ENCODE measurements at places on chromosomes 4 and X.
A peak's percentile ranks its signal among the peaks of the same experiment; 100 is the strongest.

DNA sequence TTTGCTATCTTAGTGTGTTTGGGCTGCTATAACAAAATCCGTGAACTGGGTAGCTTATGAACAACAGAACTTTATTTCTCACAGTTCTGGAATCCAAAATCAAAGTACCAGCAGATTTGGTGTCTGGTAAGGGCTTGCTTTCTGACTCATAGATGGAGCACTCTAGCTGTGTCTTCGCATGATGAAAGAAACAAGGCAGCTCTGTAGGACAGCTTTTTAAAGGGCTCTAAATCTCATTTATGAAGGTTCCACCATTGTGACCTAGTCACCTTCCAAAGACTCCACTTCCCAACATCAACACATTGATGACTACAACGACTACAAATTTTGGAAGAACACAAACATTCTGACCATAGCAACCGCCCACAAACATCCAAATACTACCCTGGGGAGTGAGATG, 158.6 kb upstream of the LCORL start:
- DNase-seq, result no peak

- DNase-seq, result no peak
Observed at GRCh38 chr4:141302924-141303323, 82.2 kb downstream of the ZNF330 start.

GRCh38 chrX:1493412-1493811, 40.7 kb upstream of the ASMTL start:
- DNase-seq, result no peak

- no peak for DNase-seq
Observed at GRCh38 chrX:148298737-148299136, 201.7 kb upstream of the AFF2 start.

DNA sequence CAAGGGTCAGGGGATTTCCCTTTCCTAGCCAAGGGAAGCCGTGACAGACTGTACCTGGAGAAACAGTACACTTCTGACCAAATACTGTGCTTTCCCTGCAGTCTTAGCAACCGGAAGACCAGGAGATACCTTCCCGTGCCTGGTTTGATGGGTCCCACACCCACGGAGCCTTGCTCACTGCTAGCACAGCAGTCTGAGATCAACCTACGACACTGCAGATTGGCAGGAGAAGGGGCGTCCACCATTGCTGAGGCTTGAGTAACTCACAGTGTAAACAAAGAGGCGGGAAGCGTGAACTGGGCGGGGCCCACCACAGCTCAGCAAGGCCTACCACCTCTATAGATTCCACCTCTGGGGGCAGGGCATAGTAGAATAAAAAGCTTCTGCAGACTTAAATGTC, 48.7 kb upstream of the SRD5A3 start:
- no peak for DNase-seq

GRCh38 chr4:13181681-13182080, 302.5 kb downstream of the RAB28 start:
- no peak for DNase-seq

- DNase-seq, result no peak
Observed at GRCh38 chrX:45187731-45188130, 12.9 kb downstream of the DIPK2B start.

DNA sequence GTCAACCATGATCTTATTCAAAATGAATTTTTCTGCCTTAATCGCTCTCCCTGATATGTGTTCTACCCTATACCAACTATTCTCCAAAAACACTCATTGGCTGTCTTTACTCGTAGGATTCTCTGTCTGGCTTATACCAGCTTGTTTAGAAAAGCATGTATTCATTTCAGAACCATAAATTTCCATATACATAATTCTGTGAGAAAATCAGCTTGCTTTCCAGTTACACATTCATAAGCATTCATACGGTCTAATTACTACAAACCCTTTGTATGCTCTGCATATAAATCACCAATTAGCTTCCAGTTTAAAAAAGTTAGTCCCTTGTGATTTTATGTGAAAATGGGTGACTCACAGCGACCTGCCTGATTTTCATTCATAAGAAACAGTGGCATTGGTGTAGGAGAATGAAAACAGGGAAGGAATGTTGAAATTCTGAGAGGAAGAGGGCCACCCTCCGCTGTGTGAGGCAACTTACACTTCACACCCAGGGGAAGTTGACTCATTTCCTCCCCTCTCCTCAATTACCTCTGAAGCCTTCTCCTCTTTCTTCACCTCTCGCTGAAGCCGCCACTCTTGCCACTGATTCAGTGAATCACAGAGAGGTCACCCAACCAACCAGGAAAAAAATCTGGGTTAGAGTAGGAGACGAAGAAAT, 63.3 kb downstream of the MEPE start:
- DNase-seq, result peak; percentile 21

- DNase-seq, result no peak
Observed at GRCh38 chrX:110315551-110315950, 2.3 kb downstream of the AMMECR1 start.

DNA sequence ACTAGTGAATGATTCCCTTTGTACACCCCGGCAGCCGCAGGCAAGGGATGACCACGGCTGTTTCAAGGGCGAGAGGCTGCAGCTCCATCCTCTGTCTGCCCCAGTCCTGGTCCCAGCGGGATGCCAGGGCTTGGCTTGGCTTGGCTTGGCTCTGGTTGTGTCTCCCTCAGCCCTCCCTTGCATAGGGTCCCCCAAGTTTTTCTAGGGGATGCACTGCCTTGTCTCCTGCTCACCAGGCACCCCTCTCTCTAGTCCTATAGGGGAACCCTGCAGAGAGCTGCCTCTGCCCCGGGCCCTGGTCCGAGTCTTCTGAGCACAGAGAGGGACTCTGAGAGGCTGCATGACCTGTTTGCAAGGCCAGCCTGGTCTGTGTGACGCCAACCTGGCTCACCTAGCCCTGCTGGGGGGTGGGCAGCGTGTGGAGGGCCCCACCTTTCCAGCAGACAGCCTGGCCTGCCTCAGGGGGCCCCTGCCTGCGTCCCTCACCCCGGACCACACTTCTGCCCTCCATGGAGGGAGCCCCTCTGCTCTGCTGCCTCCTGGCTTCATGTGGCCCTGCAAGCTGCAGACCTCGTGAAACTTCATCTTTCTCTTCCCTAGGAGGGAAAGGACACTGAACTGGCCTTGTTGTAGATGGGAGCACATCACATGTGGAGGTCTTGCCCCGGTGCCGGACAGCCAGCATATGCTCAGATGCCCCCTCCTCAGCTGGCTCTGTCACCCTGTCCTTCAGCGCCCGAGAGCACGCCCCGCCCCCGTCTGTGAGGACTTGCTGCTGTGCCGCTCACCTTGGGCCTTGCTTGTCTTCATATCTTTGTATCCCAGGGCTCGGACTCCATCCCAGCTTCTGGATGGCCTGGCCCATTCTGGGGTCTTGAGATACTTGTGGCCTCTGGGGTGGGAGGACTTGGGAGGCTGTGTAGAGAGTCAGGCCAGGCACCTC, 16.4 kb downstream of the SORCS2 start:
- no peak for DNase-seq

DNA sequence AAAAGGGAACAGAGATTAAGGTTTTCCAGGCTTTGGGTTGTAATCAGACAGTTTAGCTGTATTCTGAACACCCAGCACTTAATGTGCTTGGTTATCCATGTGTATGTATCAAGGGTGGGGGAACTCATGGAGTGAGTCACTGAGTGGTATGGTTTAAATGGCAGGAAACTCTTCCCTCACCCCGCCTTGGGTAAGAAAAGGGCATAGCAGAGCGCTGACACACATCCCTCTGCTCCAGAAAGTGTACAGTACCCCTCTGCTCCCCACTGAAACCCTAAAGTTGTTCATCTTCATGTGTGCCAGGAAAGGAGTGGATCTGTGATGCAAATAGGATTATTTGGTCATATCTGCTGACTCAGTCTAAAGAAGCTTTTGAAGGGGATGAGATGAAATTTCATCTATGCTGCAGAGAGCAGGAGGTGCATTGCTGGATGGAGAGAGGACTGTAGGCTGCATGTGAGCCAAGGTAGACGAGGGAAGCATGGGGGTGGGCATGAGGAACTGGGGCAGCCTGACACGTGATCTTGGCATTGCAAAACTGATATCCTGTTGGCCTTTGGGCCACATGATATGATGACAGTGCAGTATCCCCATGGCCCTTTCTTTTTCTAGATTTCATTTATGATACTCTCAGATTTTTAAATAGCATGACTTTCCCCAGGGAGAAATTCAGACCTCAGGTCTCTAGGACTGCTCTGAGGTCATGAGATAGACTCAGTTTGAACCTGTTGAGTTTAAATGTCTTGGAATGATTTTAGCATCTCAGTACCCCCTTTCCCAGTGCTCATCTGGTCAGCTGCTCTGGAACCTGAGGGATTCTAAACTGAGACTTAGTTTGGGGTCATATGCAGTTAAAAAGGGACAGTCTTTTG, 84.8 kb downstream of the TMEM164 start:
- DNase-seq, result no peak

- DNase-seq, result no peak
Observed at GRCh38 chr4:169604131-169604900, 8.1 kb downstream of the NEK1 start.

DNA sequence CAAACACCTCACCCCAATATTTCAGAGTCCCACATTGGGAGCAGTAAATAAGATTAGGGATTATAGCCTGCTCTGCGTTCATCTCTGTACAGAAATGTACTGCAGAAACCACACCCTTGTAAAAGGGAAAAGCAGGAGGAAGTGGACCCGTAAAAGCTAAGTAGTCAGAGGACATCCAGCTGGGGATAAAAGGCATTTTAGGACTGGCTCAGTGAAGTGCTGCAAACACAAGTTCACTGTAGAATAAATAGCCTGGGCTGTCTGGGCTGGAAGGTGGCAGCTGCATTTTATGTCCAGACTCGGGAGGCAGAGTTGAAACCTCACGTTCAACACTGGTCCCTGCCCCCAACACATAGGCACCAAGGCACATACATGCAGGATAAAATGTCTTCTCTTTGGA, 178.7 kb upstream of the FAT1 start:
- no peak for DNase-seq

DNA sequence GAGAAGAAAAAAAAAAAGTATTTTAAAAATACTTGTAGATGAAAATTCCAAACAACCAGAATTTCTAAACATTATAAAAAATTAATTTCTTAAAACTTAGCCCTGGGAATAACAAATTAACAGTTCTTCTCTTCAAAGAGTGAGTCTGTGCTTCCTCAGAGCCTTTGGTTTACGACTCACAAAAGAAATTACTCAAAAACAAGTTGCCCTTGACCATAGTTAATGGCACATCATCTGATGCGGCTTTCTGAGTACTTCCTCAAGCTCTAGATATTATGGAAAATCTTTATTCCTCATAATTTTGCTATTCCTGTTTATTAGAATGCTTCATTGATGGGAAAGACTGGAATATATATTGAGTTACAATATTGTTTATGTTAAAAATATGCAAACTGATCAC, 23.7 kb downstream of the TAPT1 start:
- DNase-seq, result no peak

DNA sequence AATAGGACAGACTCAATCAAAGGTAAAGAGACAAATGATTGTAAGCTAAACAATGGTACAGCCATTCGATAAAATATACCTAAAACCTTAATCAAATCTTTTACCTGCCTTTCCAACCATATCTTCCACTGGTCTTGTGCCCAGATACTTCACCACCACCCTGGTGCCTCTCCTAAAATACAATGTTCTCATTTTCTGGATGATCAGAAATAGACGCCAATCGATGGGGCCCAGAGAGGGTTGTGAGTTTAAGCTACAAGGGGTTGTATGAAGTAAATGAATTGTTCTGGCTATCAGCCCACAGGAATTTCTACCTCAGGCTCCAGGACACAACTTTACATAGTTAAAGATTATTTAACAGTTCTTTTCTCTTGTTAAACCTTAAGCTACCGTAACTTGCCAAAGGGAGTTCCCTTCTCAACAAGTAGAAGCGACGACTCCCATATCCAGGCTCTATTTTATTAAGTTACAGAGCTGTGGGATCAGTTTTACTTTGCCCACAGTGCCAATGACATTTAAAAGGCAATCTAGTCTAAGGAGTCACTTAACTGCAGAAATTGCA, 99.1 kb downstream of the CHRNA9 start:
- no peak for DNase-seq

DNA sequence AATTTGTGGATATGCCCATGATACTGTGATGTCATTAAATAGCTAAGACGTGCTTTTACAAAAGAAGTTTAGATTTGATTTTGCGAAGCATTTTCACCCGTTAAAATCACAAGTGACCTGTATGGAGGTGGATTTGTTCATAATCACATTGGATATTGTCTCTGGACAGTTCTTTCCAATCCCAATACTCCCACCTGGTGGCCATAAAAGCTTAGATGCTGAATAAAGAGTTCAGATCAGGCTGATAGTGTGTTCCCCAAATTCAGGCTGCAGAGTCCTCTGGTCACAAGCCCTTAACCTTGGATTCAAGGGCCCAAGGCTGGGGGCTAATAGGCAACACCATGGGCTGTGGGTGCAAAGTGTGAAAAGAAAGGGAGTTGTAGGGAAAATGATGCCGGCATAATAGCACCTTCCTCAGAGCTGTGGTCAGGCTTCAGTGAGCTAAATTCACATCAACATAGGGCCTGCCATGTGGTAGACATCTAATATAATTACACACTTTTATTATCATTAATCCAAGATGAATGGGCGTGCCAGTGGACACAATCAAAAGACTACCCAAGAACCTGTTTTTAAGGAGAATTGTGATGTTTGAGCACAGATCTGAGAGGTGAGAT, 28.1 kb downstream of the SMIM43 start:
- DNase-seq, result peak; percentile 8

GRCh38 chr4:105155426-105155825, 8.8 kb downstream of the TET2 start:
- no peak for DNase-seq

DNA sequence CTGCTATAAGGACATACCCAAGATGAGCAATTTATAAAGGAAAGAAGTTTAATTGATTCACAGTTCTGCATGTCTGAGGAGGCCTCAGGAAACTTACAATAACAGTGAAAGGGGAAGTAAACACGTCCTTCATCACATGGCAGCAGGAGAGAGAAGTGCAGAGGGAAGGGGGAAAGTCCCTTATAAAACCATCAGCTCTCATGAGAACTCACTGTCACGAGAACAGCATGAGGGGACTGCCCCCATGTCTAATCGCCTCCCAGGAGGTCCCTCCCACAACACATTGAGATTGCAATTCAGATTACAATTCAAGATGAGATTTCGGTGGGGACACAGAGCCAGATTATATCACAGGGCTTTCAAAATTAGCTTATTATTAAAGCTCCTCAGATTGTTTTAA, 209.5 kb upstream of the PPP3CA start:
- DNase-seq, result no peak

DNA sequence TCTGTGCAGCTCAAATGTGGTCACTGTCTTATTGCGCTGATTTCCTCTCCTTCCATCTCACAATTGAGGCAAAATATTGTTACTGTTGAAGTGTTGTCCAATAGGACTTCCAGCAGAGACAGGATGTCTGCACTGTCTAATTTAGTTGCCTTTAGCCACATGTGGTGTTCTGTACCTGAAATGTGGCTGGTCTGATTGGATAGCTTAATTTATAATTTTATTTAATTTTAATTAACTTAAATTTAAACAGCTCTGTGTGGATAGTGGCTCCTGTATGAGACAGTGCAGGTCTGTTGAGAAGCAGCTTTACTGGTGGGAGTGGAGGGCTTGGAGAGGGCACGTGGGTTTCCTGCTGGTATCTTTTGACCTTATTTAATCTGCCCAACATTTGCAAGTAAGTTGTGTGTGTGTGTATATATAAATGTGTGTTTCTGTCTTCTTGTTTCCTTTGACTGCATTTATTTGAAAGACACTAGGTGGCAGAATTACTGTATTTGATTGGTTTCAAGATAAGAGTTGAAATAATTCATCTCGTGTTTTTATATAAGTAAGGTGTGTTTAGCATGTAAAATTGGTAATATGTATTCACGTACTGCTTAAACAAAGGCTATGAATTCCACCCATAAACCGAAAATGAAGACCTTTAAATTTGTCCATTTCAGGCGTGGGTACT, 55.3 kb upstream of the MSANTD1 start:
- DNase-seq, result no peak

GRCh38 chrX:125998432-125998831, 167.7 kb downstream of the DCAF12L2 start:
- DNase-seq, result no peak
